GF-D8 (cell line): ENCODE measurements at places on chromosomes 12 and 14.

GRCh38 chr12:69947897-69948296 lies 122.9 kb downstream of the MYRFL start:
- no peak for DNase-seq

- no peak for DNase-seq
These were observed 20.1 kb upstream of the PLEK2 start for GRCh38 chr14:67432050-67432564.

DNA sequence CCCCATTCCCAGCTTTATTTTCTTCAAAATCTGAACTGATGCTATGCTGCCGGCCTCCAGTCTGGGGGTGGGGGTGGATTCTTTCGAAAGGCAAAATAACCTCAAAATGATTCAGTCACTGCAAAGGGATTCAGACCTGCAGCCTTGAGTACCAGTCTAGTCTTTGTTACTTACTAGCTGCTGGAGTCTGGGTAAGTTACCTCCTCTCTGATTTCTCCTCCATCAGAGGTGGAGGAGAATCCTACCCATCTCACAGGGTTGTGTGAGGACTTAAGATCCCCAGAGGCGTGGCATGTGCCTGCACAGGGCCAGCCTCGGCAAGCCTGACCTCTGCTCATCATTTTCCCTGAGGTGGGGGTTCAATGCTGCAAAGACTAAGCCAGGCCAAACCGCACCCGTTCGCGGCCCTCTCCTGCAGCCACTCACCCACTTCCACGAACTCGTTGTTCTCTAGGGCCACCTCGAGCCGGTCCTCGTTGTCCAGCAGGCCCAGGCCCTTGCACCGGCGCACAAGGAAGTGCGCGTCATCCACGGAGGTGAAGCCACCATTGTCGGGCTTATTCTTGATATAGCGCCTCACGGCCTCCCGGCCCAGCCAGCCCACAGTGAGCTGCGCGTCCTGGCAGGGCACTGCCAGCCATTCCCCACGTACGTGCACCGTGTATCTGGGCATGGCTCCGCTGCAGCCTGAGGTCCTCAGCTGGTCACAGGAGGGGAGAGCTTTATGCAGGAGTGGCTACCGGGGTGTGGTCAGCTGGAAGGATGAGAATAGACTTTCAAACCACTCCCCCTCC lies 709 bp downstream of the HAL start:
- DNase-seq: no peak

DNA sequence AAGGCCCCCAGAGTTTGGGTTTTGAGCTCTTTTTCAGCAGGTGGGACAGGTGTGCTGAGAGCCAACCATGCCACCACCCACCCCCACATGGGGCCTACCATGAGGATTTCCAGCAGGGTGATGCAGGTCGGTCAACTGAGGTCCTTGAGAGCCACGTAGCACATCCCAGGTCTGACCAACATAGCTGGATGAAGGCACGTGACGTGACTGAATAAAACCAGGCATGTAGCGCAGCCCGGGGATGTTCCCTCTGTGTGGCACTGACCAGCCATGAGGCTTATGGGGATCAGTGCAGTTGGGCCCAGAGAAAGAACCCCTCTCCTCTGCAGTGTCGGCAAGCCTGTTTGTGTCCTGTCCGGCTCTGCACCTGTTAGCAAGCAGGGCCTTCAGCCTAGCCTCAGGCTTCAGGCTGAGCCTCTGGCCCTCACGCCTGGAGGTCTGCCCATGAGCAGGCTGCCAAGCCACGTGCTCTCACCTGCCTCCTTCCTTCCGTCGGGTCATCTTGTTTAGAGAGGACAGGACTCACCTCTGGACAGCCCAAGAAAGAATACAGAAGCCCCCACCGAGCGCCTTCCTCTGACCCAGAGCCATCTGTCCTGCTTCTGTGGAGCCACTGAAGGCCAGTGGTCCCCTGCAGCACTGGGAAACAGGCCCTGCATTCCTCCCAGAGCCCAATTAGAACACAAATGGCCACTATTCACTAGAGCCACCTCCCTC lies 38.5 kb downstream of the TSPAN11 start:
- no peak for DNase-seq

DNA sequence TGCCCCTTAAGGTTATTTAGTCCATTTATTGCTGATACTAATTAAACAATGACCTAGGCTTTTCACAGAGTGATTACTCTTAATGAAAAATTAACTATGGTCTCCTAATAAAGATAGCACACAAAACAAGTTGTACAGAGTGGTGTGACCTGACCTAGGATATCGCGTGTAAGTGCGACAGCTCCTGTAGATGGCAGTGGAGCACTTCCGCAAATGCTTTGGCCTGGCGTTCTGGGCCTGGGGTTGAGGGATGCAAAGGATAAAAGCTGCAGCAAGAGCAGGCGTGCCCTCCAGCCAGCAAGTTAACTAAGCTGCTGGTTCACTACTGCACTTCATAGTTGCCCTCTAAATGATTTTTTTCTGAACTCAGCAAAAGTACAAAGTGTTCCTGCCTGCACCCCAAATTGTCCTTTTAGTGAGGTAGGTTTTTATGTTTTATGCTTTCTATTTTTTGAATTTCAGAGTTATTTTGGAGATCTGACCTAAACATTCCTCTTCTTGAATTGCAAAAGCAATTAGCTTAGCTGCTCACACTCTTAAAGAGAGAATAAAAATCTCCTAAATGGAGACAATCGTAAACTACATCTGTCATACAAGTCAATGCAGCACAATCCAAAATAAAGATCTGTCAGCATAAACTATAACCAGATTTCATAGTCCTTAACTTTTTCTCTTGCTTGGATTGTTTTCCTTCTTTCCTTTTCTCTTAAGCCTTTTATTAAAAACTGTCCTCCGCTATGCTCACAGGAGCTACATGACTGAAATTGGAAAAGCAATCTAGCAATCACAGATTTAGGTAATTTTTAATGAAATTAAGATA lies 379.6 kb downstream of the LRIG3 start:
- DNase-seq: no peak

GRCh38 chr12:71536939-71537622 lies 97.5 kb downstream of the LGR5 start:
- DNase-seq: no peak

DNA sequence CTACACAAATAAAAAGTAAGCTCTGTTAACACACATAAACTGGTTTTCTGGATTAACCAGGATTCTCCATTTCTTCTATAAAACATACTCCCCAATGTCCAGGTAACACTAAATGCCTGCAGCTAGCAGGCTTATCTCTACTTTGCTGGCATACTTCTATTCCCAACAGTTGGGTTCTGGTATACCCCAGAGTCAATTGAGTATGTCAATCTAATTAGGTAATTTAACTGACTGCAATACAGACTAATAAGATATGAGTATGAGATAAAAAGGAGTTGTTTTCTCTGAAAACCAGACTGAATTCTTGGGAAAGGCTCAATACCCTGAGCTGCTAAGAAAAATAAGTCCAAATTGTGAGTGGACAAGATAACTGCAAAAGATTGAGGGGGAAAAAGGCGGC lies 9.4 kb upstream of the NT5DC3 start:
- no peak for DNase-seq

DNA sequence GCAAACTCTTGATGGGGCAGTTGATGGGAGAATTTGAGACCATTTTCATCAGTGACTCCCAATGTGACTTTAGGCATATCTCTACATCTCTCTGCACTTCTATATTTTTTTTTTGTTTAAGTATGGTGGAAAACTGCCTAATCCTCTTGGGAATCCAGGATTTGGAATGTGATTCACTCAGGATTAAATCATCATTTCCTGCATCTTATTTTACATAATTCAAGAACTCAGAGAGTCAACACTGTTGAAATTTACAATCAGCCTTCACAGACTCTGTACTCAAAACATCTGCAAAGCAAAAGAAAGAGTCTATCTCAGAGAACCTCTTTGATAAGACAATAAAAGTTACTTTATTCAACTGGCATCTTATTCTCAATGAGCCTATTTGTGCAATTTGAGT lies 260.7 kb upstream of the NOS1 start:
- no peak for DNase-seq

GRCh38 chr14:34365309-34365915 lies 96.6 kb downstream of the SPTSSA start:
- no peak for DNase-seq

GRCh38 chr12:45517381-45517780 lies 212.1 kb upstream of the ARID2 start:
- no peak for DNase-seq

DNA sequence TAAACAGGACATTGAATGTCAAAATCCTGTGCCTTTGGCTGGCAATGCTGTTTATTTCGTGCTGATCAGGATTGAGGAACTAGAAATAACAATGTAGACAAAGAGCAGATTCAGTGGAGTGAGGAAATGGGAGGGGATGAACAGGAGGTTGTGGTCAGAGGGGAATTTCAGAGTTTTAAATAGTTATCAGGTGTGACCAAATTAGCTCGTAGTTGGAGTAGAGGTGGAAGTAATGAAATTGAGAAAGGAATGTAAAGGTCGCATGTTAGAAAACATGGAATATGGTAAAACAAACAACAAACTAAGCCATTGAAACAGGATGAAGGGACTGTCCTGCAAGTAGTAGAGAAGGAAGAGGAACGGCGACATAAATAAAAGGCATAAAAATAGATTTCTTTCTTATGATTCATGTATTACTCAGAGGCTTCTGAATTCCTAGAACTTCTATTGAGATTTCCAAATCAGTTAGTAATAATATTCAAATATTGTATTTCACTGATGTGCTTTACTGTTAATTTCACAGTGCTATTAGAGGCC lies 9.5 kb upstream of the SAV1 start:
- DNase-seq: peak; percentile 15

GRCh38 chr14:58862416-58863160 lies 224.8 kb downstream of the DACT1 start:
- DNase-seq: no peak

DNA sequence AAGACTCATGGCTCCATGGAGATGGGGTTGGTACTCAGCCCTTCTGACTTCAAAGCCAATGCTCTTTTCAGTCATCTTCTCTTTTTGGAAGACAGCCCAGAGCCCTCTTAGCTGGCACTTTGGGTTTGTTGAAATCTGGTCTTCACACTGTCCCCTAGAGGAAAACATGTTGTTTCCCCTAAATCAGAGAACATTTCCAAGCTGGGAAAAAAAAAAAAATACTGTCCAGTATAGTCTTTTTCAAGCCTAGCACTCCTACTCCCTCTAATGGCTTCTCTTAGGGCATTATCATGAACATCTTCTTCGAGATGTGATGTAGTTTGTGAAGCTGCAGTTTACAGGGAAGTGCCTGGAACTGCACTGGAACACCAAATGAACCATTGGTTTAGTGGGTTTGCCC lies 3.0 kb upstream of the ZC3H14 start:
- DNase-seq: no peak

DNA sequence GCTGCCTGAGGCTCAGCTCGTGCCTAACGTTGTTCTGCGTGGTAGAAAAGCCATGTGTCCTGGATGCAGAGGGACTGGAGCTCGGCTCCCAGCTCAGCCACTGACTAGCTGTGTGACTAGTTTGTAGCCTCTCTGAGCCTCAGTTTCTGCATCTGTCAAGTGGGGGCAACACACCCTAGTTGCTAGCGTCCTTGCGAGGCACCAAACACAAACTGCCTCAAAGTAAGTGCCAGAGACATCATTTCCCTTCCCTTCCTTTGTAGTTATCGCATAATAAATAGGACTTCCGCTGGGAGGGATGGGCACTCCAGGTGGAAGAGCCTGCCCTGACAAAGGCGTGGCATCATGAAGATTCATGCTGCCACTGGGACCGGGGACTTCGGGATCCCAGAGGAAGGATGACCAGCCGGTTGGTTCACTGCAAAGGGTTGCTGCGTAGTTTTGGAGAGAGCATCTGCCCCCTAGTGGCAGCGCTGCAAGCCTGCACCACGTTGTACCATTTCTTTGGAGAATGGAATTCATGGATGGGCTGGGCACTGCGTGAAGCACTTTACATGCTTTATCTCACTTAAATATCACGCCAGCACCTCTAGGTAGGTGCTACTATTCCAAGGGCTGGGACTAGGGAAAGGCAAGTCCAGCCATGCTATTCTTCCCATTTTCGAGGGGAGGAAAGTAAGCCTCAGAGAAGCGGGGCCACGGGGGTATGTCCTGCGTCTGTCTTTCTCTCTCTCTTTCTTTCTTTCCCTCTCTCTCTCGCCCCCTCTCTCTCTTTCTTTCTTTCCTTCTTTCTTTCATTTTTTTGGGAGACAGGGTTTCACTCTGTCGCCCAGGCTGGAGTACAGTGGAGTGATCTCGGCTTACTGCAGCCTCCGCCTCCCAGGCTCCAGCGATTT lies 4.6 kb downstream of the CCDC197 start:
- no peak for DNase-seq

GRCh38 chr12:1117371-1117770 lies 126.3 kb downstream of the ERC1 start:
- DNase-seq: no peak

DNA sequence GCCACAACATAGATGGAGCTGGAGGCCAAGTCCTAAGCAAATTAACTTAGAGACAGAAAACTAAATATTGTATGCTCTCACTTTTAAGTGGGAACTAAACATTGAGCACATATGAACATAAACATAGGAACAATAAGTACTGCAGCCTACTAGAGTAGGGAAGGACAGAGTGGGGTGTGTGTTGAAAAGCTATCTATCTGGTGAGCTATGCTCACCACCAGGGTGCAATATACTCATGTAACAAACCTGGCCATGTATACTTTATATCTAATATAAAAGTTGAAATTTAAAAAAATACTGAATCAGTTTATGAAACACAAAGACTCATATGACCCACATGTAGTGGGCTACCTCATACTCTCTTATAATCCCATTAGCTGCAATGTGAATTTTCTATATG lies 1305.0 kb downstream of the LRFN5 start:
- no peak for DNase-seq

DNA sequence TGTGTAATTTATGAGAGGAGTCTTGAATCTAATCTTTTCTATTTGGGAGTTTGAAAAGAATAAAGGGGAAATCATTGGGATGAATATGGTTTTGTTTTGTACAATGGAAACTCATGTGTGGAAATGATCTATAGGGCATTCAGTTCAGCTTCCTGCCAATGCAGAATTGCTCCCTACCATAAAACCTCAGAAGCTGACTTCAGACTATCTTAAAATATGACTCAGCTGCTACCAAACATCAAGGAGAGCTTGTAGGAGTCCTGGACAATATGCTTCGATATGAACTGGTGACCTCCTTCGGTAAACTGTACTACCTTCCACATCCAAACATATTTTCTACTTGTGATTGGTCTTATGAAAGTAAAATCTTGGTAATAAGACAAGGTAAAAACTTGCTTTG lies 160.6 kb downstream of the CAPZA3 start:
- no peak for DNase-seq

DNA sequence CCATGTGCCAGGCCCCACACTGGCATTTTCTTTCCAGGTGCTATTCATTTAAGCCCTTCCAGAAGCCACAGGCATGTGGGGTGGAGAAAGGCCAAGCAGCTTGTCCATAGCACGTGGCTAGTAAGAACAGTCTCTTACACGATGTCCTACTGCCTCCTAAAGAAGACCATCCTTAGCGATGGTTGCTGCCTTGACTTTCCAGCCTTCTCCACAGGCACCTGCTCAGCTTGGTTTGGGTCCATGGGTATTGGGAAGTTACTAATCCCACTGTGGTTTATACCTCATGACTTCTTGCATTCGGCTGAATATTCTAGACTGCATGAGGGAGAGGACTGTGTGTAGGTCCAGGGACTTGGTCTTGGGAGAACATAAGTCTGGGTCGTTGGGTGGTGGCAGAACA lies 49.2 kb downstream of the NINJ2 start:
- DNase-seq: peak; percentile 64
